Stimulated activated CD4-positive, alpha-beta T cell treated with anti-CD3 and anti-CD28 coated beads, Interleukin-1b, Interleukin-23, amount 100 ng/mL, for 48 hours (primary cell): ENCODE measurements at places on chromosomes 4 and X.

GRCh38 chrX:149807747-149808458 lies 26.2 kb downstream of the MAGEA9 start:
- no peak for DNase-seq

- DNase-seq: no peak
Observed at GRCh38 chr4:60737858-60738257, 462.3 kb upstream of the ADGRL3 start.

- DNase-seq: no peak
Observed at GRCh38 chr4:71614621-71615020, 169.3 kb downstream of the GC start.

DNA sequence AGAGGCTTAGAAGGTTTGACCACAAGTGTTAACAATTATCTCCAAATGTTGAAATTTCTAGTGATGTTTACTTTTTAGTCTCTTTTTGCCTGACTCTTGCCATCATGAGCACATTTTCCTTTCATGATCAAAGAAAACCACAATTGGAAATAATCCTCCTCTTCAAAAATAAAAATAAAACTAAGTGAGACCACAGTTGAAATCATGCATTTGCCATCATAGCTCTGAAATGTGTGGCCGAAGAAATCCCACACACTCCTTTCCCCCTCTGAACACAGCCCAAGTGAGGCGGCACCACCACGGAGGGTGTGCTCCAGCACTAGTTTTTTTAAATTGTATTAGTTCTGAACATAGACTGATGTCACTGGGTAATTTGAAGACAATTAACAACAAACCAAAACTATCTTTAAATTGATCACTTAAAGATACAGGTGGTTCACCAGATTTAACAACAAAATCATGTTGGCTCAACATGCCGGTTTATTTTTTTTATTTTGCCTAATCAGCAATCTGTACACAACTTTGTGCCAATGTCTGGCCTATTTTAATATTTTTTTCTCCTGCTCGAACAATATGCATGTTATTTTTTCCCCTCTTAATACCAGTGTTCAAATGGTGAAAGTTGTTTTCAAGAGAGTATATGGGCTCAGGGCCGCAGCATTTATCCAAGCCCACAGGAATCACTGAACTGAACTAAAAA lies 17.6 kb downstream of the APBB2 start:
- DNase-seq: no peak

DNA sequence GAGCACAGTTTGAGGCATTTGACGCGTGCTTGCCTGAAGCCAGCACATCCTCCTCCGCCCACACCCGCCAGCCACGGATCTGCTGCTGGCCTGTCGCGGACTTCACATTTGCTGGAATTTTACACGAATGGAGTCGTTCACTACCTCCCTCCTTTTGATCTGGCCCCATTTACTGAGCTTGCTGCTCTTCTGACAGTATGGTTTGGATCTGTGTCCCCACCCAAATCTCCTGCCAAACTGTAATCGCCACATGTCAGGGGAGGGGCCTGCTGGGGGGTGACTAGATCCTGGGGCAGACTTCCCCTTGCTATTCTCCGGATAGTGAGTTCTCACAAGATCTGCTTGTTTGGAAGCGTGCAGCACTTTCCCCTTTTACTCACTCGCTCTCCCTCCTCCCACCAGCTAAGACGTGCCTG lies 19.9 kb upstream of the CPLX1 start:
- DNase-seq: no peak

GRCh38 chr4:159360549-159360948 lies 257.7 kb downstream of the RAPGEF2 start:
- no peak for DNase-seq

- DNase-seq: no peak
Observed at GRCh38 chrX:24920769-24921168, 95.0 kb downstream of the ARX start.

DNA sequence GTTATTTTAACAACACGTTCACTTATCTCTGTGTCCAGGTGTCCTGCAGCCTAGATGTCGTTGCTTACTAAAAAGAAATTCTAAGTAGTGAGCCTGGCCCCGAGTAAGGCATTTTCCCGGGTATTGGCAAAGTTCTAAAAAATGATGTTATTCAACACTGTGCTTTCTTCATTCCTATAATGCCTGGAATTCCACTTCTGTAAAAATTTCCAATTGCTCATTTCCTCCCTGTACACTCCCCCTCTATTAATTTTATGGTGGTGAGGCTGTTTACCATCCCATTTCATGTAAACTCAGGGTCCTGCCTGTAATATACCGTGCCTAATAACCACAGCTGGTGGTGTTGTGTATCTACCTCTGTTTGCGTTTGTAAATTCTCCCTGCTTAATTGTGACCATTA lies 14.2 kb downstream of the BST1 start:
- no peak for DNase-seq

DNA sequence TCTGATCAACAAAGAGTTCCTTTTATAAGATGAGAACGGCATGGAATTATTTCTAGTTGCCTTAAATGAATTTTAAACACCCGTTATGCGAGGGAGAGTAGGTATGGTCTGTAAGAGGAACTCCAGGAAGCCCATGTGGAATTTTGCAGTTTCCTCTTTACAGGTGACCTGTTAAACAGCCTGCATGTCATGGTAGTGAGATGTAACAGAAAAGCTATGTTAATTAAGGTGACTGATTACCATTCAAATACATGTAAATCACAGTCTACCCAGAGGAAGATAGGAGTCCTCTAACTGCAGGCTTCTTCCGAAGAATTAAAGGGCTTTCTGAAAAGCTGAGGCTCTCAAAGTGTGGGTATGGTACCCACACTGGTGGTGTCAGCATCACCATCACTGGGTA lies 163.6 kb downstream of the CBR4 start:
- DNase-seq: no peak

DNA sequence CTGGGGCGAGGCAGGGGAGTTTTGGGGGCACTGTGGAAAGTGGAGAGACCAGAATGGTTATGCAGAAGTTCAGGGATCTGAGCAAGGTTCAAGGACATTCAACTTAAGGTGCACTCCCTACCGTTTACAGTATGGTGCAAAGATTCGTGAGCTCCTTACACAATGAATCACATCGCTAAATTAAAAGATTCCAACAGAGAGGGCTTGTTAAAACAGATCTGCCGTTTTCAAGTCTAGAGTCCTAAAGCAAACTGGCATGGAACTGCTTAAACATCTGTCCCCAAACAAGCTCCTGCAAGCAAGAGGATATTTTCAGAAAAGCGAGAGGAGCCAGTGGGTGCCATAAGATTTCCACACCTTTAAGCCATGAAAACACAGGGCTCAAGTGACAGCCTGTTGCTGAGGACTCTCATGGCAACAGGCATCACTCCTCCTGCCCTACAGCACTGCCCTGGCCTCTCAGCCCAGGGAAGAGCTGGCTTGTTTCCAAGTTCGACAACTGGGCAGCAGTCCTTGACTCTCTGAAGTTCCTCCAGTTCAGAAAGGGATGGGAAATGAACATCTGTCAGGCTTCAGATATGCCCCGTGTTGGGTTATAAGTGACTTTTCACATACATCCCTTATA lies 10.0 kb downstream of the FAM184B start:
- DNase-seq: no peak

DNA sequence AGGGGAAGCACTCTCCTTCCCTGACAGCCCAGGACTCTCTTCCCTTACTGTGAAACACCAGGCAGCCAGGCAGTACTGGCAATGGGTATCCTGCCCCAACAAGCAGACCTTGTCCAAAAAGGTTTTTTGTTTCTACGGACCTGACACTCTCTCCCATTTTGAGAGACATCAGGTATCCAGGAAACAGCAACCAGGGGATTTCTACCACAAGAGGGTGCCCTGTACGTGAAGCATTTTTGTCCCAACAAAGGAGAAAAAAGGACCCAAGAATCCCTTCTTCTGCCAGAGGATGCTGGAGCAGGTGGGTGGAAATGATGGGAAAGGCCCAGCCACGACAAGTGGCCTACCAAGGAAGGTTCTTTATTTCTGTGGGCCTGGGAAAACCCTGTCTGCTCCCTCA lies 65.7 kb upstream of the FGF13 start:
- DNase-seq: no peak

- no peak for DNase-seq
Observed at GRCh38 chrX:139882299-139882698, 50.6 kb downstream of the ATP11C start.

GRCh38 chr4:5905714-5906113 lies 12.8 kb upstream of the CRMP1 start:
- no peak for DNase-seq

- no peak for DNase-seq
Observed at GRCh38 chrX:55867181-55867651, 149.7 kb downstream of the RRAGB start.

DNA sequence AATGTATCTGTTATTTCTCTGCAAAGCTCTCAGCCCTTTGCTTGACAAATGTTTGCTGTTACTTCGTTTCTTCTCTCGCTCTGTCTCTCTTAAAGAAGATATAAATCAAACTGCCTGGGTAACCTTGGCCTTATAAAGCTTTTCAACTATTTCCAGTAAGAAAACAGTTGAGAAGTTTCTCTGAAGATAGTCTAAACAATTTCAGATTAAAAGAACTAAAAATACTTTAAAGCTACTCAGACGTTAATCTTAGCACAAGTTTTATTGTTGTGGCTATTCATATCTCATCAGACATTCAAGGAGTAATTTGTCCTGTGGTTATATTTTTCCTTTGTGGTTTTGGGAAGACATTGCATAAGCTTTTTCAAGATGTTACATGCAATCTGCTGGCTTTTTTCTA lies 22.6 kb downstream of the HOPX start:
- DNase-seq: no peak

DNA sequence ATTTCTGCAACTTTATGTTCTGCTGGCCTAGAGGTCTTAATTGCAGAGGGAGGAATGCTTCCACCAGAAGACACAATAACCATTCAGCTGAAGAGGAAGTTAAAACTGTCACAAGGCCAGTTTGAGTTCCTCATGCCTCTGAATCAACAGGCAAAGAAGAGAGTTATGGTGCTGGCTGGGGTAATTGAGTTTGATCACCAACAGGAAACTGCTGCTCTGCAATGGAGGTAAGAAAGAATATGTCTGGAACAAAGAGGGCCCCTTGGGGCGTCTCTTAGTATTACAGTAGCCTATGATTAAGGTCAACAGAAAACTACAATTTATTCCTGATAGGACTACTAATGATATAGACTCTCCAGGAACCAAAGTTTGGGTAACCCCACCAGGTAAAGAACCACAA lies 744.0 kb downstream of the FSTL5 start:
- DNase-seq: no peak

DNA sequence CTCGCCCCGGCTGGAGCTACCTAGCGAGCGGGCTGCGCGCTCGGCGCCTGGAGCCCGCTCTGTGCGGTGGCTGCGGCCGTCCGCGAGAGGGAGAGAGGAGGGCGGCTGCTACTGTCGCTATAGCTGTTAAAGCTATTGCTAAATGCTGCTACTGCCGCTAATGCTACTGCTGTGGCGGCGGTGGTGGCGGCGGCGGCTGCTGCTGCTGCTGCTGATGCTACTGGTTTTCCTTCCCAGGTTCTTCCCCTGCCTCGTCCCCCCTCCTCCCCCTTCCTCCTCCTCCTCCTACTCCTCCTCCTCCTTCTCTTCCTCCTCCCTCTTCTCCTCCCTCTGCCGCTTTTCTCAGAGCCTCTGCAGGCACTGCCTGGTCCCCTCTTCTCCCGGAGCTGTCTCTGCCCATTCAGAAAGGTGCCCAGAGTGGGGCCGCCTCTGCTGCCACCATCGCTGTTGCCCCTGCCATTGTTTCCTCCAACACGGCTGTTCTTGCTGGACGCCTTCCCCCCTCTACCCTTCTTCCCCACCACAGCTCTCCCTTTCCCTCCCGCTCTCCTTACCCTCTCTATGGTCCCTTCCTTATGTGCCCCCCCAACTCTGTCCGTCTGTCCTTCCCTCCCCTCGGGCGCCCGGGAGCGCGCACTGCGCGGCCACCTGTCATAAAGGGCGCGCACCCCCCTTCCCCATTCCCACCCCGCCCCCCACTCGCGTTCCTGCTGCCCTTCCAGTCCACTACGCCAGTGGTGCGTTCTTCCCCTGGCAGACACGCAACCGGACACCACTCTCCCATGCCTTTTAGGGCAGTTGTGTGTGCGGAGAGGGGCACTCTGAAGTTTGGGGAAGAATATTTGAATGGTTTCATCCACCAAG lies at the start of gene NEXMIF:
NEXMIF (minus strand) TSS at position 228 of the 864 bp plus-strand sequence.
- DNase-seq: peak; percentile 27
